ENCODE measurements at places on chromosomes 1 and 21.

GRCh38 chr1:213099682-213100399, 48.8 kb downstream of the RPS6KC1 start:
- DNase-seq: no peak

GRCh38 chr1:57489358-57490036, 65.6 kb upstream of the DAB1 start:
- no peak for DNase-seq

DNA sequence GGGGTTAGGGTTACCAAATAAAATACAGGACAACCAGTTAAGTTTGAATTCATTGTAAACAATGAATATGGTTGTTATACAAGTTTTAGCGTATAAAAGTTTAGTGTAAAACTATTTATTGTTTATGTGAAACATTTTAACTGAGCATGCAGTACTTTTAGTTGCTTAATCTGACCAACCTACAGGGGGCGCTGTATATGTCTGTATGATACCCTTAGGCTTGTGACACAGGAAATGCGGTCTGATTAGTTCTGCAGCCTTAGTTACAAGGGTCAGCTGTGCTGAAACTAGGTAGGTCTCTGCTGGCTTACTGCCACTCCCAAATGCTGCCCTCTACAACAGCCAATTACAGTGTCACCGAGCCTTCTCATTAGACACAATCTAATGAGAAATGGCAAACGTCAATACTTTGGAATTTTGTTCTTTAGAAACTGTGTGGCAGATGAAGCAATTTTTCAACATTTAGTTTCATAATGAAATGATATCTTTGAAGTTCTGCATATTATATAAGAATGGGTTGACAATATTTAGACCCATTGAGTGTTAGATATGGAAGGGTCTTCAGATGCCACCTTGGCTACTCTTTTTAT, 56.2 kb downstream of the NTNG1 start:
- peak; percentile 77 for DNase-seq

DNA sequence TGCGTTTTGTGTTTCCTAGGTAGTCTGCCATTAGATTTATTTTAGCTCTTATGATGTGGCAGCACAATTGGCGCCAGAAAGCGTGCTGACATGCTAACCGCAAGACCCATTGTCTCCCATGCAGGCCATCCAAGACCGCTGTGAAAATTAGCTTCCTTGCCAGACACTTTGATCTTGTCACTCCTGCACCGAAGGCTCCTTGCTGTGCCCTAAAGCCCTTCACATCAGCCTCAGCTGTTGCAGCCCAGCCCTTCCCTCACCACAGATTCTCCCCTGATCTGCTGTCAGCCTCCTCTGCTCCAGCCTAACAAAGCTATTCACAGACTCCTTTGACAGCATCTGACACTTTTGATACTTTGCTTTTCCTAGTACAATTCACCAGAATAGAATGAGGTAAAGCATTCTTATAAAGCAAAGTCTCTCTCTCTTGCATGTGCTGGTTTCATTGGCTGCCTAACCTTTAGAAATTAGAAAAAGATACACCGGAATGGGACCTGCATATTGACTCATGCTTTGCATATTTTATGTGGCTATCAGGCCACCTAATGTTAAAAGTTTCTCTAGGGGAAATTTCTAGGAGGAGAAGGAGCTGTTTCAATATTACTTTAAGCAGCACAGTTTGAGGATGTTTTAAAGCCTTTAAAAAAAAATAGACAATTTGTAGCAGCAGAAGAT, 280.3 kb upstream of the FMN2 start:
- DNase-seq: no peak
